ENCODE measurements at places on chromosomes 16 and 17.

GRCh38 chr17:33175562-33175961 is 117.5 kb downstream of the ASIC2 start:
- no peak for DNase-seq

DNA sequence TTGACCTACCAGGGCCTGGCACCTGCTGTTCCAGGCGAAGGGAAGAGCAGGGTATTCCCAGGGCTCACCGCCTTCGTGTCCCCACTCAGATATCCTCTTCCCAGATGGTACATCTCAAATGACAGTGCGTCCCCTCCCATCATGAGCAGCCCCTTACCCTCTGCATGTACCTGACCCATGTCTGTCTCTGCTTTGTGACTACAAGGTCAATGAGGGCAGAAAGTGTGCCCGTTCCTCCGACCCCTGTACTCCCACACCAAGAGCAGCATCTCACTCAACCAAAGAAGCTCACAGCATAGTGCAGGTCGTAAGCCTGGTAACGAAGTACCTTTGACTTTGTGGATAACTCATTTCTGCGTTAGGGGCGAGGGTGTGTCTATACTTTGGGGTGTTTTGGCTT is 142.6 kb downstream of the KATNIP start:
- DNase-seq, result no peak

GRCh38 chr17:4334776-4335584 is 31.5 kb downstream of the UBE2G1 start:
- DNase-seq, result no peak

GRCh38 chr16:998615-999014 is 17.0 kb downstream of the SOX8 start:
- no peak for DNase-seq

- DNase-seq, result no peak
Measured at GRCh38 chr16:89334461-89334860, 117.0 kb downstream of the ZNF778 start.

DNA sequence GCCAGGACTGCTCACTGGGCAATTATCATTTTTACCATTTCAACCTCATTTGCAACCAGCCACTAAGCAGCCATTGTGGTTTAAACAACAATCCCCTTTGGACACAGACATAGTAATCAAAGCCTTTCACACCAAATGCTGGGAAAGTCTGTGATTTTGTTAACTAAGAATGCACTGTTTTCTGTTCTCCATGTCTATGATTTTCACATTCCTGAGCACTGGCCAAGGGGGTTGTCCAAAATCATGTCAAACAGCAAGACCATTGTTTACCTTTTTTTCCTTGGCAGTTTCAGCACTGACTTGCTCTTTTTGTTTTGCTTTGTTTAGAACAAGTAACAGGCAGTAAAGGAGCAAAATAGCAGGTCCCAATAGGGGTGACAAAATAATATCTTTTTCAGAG is 106.3 kb upstream of the SIAH1 start:
- no peak for DNase-seq

GRCh38 chr17:53543472-53543871 is 279.3 kb upstream of the KIF2B start:
- no peak for DNase-seq

DNA sequence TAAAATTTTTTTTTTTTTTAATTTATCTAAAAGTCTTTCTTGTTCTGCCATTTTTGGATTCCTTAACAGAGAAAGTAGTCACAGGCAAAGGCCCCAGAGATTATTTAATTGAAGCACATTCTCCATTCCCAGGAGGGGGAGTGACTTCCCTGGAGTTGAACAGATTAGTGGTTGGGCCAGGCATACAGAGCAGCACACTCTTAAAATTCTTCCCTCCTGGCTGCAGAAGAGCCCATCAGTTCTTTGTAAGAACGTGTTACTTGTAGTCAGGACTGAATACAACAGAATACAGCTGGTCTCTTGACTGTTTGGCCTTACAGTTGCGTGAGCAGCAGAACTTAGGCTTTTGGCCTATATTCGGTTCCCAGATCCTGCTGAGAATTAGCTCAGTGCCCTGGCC is 1.8 kb downstream of the ALKBH5 start:
- peak; percentile 43 for DNase-seq

DNA sequence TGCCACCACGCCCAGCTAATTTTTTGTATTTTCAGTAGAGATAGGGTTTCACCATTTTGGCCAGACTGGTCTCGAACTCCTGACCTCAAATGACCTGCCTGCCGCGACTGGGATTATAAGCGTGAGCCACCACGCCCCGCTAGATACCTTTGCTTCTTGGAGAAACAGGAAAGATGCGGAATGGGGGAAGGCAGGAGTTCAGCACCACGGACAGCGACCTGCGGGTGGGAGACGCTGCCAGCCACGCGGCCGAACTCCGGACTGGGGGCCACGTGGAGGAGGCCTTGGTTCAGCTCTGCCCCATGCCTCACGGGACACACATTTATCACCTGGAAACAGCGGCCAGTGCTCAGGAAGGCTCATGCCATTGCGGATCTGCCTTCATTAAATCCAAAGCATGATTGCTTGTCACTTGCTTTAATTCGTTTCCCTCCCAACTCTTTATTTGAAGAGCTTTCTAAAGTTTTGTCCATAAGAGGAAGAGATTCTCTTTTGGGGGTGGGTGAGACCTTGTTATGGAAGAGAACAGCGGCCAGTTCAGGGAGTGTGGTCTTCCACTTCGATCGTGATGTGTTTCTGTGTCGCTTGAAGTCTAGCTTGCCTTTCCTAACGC is 219.9 kb downstream of the ENGASE start:
- peak; percentile 52 for DNase-seq

DNA sequence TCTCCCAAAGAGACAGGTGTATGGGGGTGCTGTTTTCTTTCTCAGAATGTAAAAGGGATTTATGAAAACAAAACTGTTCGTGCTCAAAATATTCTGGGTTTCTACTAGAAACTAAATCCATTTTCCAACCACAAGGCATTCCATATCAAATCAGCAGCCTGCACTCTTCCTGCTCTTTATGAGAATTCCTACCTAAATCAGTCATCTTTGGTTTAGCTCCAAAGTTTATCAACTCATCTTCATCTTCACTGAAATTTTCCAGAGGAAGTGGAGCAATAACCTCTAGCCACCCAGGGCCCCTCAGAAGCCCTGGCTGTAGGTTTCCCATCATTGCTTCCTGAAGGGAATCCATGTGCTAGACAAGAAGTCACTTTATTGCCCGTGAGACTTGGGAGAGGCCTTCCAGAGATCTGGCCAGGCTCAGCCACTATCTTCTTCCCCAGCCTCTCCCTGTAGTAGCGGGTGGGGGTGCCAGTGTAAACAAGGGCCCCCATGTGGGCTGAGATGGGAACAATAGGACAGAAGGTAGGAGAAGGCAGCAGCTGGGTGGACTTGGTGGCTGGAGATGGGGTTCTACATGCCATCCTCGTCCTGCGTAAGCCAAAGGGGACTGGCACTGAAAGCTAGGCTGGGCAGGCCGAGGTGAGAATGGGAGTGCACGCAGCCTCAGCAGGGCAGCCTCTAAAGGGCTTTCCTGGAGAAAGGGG is 22.0 kb upstream of the ALDH3A1 start:
- no peak for DNase-seq

DNA sequence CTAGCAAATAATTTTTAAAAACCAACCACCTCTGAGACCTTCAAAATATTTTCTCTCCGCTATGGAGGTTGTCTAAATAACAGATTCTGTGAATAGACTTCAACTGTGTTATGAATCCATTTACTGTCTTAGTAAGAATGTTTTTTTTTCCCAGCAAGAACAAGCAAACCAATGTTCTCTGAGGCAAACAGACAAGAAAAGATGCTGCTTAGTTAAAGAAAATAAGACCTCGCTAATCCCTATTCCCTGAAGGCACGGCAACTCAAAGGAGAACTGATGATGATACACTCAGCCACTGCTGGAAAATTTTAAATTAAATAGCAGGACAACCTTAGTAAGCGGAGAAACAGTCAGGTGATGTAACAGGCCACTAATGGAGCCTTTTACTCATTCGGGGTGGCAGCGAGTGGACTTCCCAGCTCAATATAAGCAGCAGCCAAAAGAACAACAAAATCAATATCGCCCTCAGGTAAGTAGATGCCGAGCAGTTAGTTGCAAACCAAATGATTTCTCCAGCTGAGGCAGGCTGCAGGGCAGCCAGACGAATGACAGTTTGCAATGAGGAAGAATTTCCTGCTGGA is 81.8 kb downstream of the CPPED1 start:
- DNase-seq, result no peak

GRCh38 chr17:57107498-57108101 is 22.6 kb downstream of the AKAP1 start:
- DNase-seq, result no peak

- DNase-seq, result peak; percentile 63
Measured at GRCh38 chr17:28570716-28571360, 486 bp downstream of the PIGS start.

GRCh38 chr16:67000384-67001351 is 12.3 kb downstream of the CES4A start:
- no peak for DNase-seq

DNA sequence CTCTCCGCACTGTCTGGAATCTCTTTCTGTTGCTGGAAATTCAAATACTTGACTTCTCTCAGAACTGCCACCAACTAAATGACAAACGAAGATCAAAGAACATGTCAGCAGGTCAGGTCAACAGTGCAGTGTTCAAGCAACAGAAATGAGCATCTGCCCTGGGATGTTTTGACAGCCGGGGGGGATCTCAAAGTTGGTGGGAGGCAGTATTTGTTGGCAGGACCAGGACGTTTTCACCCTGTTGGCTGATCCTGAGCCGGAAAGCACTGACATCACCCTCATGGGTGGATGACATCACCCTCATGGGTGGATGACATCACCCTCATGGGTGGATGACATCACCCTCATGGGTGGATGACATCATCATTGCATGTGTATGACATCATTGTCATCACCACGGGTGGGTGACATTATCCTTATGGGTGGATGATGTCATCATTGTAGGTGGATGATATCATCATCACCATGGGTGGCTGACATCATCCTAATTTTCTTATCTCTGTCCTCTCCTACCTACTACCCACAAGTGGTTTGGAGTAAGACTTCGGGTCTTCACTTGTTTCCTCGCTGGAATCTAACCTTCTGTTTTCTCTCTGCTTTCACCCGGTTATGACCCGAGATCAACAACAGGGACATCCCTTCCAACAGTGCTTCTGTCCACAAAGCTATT is 18.9 kb downstream of the DNAH17 start:
- DNase-seq, result peak; percentile 51

Data from RKO (cell line).